ENCODE measurements at places on chromosomes 5 and 9. TPM values are rescaled to one million over a fixed set of nuclear protein-coding genes. Genes with fewer than 3 reads are reported as not detected.

DNA sequence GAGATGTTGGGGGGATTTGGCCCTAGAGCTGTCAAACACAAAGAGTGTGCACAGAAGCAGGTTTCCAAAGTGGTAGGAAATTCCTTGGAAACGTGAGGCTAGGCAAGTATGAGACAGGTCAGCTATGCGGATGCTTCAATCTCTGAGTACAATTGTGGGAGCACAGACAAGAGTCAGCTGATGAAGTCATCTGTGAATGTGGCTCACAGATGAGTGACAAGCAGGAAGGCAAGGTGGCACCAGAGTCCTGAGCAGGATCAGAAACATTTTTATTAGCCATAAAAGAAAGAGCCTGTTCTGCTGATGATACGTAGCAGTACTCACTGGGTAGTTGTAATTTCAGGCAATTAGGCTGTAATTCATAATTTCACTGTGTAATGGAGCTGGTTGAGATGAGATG, 117.0 kb downstream of the DCP2 start:
- no peak overlapping the region for H3K27ac ChIP-seq
- peaks cover 3% of the 10 kb centered on the region for H3K27me3 ChIP-seq
- DNase-seq: no peak
- H3K4me3 ChIP-seq: no peak overlapping the region

DNA sequence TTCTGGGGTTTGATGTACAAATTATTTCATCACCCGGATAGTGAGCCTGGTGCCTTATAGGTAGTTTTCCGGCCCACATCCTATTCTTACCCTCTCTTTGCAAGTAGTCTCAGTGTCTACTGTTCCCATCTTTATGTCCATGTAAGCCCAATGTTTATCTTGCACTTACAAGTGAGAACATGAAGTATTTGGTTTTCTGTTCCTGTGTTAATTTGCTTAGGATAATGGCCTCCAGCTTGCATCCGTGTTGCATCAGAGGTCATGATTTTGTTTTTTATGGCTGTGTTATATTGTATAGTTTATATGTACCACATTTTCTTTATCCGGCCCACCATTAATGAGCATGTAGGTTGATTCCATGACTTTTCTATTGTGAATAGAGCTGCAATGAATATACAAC, 136.5 kb downstream of the PRR16 start:
- H3K4me1 ChIP-seq: no peaks in the 10 kb centered on the region
- no peaks in the 10 kb centered on the region for H3K27me3 ChIP-seq
- no peak overlapping the region for H3K4me3 ChIP-seq
- H3K27ac ChIP-seq: no peak overlapping the region
- no peak for DNase-seq

DNA sequence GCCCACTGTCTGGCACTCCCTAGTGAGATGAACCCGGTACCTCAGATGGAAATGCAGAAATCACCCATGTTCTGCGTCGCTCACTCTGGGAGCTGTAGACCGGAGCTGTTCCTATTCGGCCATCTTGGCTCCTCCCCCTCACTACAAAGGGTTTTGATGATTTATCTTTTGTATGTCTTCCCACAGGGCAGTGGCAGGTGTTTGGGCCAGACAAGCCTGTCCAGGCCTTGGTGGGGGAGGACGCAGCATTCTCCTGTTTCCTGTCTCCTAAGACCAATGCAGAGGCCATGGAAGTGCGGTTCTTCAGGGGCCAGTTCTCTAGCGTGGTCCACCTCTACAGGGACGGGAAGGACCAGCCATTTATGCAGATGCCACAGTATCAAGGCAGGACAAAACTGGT, 9.4 kb downstream of the BTNL8 start:
- H3K36me3 ChIP-seq: no peaks in the 10 kb centered on the region
- no peak for DNase-seq
- H3K4me1 ChIP-seq: no peaks in the 10 kb centered on the region
- peaks cover 11% of the 10 kb centered on the region for H3K27me3 ChIP-seq
- H3K27ac ChIP-seq: no peak overlapping the region
- H3K4me3 ChIP-seq: no peak overlapping the region

C6 gene
- total RNA-seq: not detected

RASGRF2 gene
- 14.2 TPM for total RNA-seq

Measured in activated CD4-positive, alpha-beta T cell treated with anti-CD3 and anti-CD28 coated beads for 36 hours (primary cell).